Left kidney (tissue), 8 donors: ENCODE measurements at places on chromosomes 5 and 9. TPM values are rescaled to one million over a fixed set of nuclear protein-coding genes. Genes with fewer than 3 reads are reported as not detected.
A peak's percentile ranks its signal among the peaks of the same experiment; 100 is the strongest.

DNA sequence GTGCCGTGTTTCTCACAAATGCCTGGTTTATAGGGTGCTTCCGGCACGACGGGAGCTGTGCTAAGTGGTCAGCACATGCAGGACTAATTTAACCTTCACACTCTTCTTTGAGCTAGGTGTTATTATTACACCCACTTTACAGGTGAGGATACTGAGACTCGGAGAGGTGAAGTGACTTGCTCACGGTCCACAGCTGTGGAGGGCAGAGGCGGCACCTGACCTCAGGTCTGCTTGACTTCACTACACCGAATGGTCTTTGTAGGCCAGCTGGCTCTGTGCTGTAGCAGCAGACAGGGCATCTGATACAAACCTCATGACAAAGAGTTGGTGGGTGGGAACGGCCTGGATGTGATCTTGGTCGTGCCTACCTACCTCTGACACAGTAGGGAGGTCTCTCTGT is 102.0 kb upstream of the BOD1 start:
- DNase-seq, result no peak

DNA sequence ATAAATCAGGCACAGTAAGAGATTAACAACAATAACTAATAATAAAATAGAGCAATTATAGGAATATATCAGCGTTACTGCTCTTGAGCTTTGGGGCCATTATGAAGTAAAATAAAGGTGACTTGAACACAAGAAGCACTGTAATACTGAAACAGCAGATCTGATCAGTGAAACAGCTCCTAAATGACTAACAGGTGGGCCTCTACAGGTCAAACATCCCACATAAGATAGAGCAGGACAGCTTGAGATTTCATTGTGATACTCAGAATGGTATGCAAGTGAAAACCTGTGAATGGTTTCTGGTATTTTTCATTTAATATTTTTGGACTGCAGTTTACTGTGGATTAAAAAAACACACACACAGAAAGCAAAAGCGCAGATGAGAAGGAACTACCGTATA is 24.0 kb upstream of the MAP3K1 start:
- no peak for DNase-seq

Gene KCNV2
- 0.27 TPM for polyA plus RNA-seq

DNA sequence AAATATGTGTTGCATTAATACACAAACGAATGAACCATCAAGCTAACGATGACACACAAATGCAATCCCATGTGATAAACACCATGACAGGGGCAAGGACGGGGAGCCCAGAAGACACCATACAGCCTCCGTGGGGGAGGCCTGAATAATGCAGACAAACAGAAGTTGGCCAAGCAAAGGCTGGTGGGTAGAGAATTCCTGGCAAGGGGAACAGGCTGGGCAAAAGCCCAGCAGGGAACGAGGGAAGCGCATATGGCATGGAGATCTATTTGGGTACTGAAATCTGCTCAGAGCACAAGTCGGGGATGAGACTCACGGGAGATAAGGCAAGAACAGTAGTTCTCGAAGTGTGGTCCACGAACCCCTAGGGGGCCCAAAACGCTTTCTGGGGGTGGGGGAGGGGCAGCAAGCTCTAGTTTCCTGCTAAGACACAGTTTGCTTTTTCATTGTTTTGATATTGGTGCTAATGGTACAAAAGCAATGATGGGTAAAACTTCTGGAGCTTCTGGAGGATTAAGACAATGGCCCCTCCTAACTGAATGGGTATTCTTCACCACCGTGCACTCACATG is 42.9 kb upstream of the FBXW11 start:
- DNase-seq, result no peak

DNA sequence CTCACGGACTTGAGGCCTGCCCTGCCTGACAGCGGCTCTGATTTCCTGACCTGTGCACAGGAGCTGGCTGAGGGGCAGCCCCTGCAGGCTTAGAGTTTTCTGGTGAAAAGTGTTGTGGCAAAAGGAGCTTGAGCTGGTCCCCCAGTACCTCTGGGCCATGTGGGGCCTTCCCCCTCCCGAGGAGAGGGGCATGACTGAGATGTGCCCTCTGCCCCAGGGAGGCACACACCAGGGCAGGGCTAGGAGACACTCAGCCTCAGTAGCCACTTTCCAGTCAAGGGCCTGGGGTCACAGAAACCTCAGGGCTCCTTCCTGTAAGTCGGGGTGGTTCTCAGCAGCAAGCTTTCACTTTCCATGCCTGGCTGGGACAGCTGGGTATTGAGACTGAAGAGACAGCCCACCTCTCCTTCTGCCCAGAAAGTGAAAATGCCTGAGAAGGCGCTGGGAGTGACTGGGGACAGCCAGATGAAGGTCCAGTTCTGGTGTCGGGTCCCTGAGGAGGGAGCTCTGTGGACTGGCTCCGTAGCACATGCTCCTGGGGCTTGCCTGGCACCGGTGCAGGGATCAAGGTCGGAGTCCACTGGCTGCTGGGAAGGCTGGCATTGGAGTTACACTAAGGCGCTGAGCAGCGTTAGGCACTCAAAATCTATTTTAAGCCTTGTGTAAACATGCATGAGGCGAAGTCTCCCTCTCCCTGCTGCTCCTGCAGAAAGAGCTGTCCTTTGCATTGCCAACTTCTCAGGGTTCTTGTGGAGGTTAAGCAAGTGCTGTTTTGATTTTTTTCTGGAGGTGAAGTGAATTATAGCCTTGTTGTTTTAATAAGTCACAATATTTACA is 394.9 kb downstream of the GADD45G start:
- peak; percentile 62 for DNase-seq

GRCh38 chr5:22500556-22500955 is 352.6 kb downstream of the CDH12 start:
- DNase-seq, result no peak

DNA sequence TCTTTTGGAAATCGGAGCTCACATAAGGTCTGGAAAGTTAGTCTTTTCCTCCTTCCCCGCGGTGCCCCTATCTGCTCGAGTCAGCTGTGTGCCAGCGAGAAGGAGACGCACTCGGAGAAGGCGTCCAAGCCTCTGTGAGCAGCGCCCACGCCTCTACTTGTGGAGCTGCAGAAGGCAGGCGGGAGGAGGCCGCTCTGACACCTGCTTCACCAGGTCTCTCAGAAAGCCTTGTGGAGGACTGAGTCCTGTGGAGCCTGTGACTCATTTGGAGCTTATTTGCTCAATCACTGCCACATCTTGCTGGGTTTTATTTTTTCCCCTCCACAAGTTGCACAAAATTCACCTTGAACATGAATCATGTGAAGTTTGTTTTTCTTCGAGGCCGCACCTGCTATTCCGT is 117.5 kb downstream of the IRX2 start:
- DNase-seq, result no peak

Gene IRX2
- 23.7 TPM for polyA plus RNA-seq

- no peak for DNase-seq
Observed at GRCh38 chr5:128532127-128532526, 5.9 kb downstream of the FBN2 start.

GRCh38 chr9:97895695-97896332 is 26.5 kb downstream of the TRMO start:
- DNase-seq, result no peak

- no peak for DNase-seq
Observed at GRCh38 chr5:55151923-55152842, 7.8 kb upstream of the GPX8 start.

Gene FAM53C
- 35.2 TPM for polyA plus RNA-seq

Gene MLANA
- polyA plus RNA-seq, result 1.0 TPM

- DNase-seq, result no peak
Observed at GRCh38 chr9:99013550-99013949, 69.8 kb downstream of the COL15A1 start.

GRCh38 chr5:148988328-148988727 is 74.5 kb downstream of the SH3TC2 start:
- DNase-seq, result no peak

Gene SLC34A3
- 7.4 TPM for polyA plus RNA-seq

- no peak for DNase-seq
Observed at GRCh38 chr5:66338828-66339227, 194.7 kb downstream of the SREK1 start.

- DNase-seq, result no peak
Observed at GRCh38 chr9:84238652-84239051, 101.9 kb downstream of the SLC28A3 start.

DNA sequence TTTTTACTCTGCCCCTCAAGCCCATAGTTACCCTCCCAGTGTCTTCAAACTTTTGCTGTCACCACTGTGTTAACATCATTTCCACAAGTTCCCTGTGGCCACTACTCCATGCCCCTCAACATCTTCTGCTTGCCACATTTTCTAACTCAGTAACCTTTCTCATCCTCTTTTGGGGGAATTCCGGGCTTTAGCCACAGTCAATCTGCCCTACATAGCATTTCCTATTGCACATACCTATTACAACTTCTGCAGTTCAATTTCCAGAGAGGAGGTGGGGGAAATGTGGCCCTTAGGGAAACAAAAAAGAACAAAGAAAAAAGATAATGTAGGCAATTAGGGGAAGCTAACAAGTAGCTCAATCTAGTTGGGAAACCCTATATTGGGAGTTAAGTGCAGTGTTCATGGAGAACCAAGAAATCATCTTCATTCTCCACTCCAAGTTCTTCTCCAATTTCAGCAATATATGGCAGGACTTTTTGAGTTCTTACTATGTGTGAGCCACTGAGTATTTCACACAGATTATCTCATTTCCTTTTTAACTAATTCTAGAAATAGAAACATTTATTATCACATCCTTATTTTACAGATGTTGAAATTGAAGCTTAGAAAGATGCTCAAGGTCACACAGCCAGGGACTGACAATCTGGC is 40.2 kb upstream of the LPAR1 start:
- DNase-seq, result no peak

- DNase-seq, result no peak
Observed at GRCh38 chr9:93859431-93860215, 95.5 kb downstream of the BARX1 start.

Gene PRSS3
- polyA plus RNA-seq, result 3.6 TPM

- no peak for DNase-seq
Observed at GRCh38 chr9:21324047-21324446, 11.2 kb downstream of the KLHL9 start.

Gene TMEM171
- polyA plus RNA-seq, result 5.2 TPM

- peak; percentile 45 for DNase-seq
Observed at GRCh38 chr5:756865-757345, 27.6 kb downstream of the ZDHHC11B start.

GRCh38 chr5:66498791-66499207 is 97.4 kb upstream of the MAST4 start:
- DNase-seq, result no peak

Gene SLC25A2
- 0.23 TPM for polyA plus RNA-seq
